Activated naive CD4-positive, alpha-beta T cell treated with anti-CD3 and anti-CD28 coated beads, Interleukin-2, amount 50 U/mL, for 16 hours (primary cell): ENCODE measurements at places on chromosomes 3 and 15.

DNA sequence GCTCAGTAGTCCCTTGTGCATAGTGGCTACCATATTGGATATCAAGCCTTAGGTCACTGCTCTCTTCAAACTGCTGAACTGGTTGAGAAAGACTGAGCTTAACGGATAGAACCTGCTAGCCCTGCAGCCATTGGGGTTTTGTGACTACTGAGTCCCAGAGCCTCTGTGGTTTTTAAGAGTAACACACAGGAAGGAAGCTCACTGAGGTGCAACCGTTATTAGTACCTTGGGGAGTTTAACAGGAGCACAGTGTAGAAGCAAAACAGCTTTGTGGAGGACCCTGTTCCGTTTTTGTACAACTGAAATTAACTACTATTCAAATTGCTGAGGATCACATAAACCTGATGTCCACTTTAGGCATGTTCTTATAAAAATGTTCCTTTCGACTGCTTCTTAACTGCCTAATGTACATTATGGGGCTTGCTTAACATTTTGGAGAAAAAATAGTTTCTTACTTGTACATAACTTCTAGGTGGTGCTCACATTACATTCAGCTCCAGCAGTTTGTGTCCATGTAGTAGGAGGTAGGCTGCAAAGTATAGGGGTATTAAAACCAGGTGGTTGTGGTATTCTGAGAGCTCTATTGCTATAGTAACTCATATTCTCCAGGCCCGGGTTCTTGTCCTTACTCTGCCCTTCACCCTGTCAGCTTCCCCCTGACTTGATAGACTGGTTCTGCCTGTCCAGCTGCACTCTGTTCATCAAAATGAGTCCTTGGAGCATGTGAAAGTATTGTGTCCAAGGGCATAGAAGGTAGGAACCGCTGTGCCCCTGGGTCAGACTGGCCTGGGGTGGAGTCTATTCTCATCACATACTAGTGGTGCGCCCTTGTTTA, 17.3 kb downstream of the PXK start:
- DNase-seq, result no peak

DNA sequence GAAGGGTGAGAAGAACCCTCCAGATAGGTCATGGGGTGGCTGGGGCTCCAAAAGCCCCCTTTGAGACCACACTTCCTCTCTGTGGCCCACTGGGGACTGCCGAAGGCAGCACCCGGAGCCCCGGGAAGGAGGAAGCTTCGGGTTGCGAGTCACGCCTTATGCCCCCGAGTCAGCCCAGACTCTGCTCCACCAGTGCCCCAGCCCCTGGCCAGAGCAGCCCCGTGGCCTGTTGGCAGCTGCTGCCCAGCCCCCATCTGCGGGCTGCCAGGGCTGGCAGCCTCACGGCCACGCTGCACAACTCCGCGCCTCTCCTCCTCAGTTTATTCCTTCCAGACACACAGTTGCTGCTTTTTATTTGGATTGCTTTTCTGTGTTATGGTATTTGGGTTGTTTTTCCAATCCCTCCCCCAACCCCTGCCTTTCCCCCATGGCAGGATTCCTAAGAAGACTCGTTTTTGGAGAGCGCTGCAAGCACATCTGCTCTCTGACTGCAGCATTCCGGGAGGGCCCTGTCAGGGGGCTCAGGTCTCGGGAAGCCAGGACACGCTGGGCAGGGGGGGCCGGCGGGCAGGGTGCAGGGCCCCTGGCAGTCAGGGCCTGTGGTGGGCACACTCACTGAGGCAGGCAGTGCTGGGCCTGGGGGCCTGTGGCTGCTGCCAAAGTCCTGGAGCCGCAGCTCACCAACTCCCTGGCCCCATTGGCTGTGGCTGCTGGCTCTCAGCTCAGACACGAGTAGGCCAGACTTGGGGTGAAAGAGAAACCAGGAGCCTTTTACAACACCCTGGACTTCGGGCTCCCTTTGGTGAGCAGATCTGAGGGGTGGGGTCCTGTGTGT, 20.2 kb downstream of the MAGEF1 start:
- DNase-seq, result no peak

DNA sequence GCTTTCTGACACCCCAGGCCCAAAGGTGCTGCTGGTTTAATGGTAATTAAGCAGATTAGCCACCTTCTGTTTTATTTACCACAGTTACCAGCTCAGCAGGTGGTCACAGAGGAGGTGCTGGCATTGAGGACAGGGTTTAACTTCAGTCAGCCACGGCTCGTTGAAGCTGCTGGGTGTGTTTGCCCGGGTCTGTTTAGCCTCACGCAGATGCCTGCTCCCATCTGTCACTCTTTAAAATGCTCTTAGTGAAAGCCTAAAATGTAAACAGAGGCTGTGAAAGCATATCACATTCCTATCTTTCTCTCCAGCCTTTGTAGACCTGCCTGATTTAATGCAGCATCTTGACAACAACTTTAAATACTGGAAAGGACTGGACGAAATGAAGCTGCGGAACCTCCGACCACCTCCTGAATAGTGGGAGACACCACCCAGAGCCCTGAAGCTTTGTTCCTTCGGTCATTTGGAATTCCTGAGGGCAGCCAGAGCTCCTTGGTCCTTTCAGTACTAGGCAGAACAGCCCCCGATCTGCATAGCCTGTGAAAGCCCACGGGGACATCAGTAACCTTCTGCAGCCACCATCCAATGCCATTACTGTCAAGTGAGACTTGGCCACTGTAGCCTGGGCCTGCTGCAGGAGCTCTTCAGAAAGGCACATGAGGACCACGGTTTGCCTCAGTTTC, 156.0 kb downstream of the PDE8A start:
- no peak for DNase-seq

GRCh38 chr15:25739687-25740121, 123.4 kb downstream of the ATP10A start:
- DNase-seq, result peak; percentile 45

- no peak for DNase-seq
Observed at GRCh38 chr3:156688632-156689452, 14.5 kb downstream of the TIPARP start.

GRCh38 chr3:24810881-24811280, 316.2 kb upstream of the THRB start:
- DNase-seq, result no peak

DNA sequence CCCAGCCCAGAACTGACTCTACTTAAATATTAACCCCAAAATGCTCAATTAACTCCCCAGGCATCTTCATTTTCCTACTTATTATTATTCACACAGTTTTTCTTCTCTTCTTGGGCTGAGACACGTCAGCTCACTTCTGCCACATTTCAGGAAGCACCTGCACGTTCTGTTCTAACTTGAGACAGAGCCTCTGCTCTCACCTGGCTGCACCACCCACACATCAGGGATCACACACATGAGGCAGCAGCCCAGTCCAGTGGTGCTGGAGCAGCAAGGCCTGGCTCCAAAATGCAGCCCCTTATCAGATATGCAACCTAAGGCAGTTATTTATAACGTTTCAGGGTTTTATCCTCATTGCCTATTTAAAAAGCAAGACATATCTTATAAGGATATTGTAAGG, 127.5 kb downstream of the OSBPL10 start:
- DNase-seq, result no peak

DNA sequence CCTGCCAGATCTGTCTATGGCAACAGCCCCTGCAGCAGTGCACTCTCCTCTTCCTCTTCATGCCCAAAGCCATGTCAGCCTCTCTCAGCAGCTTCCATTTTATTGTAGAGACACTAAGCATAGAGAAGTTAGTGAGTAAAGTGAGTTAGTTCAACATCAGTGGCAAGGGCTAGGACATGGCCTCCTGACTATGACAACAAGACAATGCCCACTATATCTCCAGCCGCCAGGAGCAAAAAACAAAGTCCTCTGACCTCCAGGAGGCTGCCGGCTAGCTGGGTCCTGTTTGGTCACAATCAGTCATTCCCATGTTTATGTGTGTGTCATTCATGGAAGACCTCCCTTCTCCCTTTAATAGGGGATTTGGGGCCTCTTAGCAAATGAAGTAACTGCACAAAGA, 14.9 kb downstream of the NR1I2 start:
- no peak for DNase-seq

- no peak for DNase-seq
Observed at GRCh38 chr3:146196789-146197188, 35.8 kb upstream of the PLOD2 start.

DNA sequence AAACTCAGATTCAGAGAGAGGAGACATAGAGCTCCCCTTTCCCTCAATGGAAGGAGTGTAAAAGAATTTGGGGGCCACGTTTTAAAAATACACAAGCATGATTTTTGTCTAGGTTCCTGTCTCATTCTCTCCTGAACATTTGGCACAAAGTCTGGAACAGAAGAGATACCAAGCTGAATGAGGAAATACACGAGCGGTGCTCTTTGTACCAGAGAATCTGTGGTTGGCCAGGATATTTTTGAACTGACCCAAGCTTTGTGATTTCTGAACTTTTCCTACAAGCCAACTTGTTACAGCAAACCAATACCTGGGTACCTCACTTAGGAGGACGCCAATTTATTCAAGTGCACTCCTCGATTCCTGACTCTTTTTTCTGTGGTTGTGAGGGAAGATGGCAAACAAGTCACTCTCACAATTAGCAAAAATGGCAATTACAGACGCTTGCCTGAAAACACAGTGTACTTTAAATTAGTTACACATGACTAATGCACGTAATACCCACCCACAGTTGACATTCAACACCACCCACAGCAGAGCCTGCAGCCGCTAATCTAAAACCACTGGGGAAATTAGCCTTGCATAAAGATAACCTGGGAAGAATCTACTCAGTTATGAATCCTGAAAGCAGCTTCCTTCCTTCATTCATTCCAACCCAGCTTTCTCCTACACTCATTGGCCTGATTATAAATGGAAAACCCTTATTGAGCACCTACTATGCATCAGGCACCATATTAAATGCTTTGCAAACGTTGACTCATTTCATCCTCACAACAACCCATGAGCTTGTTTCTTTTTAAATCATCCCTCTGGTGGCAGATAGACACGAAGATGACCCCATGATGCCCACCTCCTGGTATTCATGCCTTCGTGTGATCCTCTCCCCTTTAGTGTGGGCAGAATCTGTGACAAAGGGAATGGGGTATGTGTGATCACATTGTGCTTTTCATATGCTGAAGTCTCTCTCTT, 293.5 kb downstream of the KBTBD8 start:
- no peak for DNase-seq

GRCh38 chr15:73709686-73710085, 25.5 kb downstream of the CD276 start:
- no peak for DNase-seq

DNA sequence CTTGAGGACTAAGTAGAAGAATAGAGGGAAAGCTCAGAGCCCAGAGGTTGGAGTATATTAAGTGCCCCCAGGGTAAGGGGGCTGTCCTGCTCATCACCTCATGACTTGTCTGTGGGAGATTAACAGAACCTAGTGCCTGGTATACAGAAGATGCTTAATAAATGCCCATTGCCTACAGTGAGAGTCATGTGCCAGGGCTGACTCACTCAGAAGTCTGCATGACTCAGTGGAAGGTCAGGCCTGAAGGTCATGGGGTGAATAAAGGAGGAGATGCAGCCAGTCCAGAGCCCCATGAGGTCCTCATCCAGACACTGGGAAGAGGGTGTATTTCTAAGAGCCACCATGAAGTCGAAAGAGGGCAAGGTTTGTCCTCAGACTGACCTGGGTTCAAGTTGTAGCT, 62.5 kb upstream of the TLE3 start:
- no peak for DNase-seq

- DNase-seq, result no peak
Observed at GRCh38 chr3:4689021-4689420, 195.9 kb downstream of the ITPR1 start.

DNA sequence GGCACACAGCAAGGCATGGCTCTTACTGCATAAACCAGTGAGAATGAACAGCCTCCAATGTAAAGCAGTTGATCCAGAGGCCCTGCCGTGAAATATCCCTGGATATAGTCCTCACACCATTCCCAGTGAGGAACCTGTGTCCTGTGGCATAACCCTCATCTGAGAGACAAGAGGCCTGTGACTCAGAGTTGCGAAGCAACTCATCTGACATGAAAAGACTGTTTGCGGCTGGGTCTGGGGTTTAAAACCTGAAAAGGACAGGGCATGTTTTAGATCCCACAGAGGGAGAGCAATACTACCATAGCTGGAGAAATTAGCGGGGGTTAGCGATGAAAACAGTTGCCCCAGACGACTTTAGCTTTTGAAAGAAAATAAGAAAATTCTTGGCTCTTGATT, 165.3 kb upstream of the BHLHE40 start:
- no peak for DNase-seq

- DNase-seq, result no peak
Observed at GRCh38 chr3:191135175-191135574, 63.9 kb upstream of the OSTN start.

DNA sequence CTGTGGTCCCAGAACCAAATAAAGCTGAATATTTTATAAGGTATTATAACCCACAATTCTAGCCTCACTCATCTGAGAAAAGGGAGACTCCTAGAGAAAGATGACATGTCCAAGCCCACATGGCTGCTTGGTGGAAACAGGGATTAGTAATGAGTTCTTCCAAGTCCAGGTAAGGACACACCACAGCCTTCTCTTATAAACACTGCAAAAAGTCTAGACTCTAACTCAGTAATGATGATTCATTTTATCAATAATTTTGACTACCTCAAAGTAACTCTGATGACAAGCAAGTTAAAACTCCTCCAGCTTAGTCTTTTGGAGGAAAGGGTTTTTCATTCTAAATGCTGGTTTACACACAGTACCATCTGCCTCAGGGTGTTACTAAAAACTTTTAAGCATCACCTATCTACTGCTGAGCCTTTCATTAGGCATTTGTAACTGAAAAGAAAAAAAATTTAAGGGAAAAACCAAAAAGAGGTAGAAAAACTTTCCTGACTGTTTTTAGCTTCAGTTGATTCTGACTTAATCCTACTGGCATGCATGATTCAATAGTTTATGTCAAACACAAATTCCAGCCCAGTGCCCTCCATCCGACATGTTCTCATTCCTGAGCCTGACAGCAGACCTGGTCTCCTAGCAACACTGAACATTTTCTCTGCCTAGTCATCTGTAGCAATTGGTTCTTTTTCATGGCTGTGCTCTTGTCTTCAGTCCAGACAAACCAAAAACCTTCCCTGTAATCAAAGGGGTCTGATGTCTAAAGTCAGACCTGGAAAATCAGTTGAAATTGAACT, 43.9 kb downstream of the P3H2 start:
- no peak for DNase-seq

- peak; percentile 75 for DNase-seq
Observed at GRCh38 chr3:141498598-141499223, 11.9 kb downstream of the RASA2 start.

DNA sequence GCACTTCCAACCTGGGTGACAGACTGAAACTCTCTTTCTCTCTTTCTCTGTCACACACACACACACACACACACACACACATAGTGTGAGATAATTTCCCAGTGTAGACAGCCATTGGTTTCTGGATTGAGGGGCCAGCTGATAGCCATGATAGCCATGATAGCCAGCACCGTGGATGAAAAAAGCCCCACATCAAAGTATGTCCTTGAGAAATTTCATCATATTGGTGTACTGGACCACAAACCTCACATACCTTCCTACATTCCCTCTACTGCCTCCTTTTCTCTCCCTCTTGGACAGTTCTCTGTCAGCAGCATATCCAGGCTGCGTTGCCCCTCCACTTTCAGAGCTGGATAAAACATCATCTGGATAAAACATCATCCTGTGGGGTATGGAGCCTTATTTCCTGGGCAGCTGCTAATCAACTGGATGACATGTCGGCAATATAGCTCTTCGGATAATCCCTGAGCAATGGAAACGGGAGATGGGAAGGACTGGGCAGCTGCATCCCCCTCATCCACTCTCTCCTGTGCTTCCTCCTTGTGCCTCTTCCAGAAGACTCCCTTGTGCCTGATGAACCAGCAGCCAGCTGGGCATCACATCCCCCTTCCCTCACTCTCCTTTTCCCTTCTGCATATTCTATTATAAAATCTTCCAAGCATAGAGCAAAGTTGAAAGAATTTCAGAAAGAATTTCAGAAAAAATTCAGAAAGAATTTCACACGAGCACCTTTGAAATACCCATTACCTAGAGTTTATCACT, 39.3 kb downstream of the GRK7 start:
- no peak for DNase-seq
